Hypothalamus (tissue), 51 donors: ENCODE measurements at places on chromosomes 16 and 17.

DNA sequence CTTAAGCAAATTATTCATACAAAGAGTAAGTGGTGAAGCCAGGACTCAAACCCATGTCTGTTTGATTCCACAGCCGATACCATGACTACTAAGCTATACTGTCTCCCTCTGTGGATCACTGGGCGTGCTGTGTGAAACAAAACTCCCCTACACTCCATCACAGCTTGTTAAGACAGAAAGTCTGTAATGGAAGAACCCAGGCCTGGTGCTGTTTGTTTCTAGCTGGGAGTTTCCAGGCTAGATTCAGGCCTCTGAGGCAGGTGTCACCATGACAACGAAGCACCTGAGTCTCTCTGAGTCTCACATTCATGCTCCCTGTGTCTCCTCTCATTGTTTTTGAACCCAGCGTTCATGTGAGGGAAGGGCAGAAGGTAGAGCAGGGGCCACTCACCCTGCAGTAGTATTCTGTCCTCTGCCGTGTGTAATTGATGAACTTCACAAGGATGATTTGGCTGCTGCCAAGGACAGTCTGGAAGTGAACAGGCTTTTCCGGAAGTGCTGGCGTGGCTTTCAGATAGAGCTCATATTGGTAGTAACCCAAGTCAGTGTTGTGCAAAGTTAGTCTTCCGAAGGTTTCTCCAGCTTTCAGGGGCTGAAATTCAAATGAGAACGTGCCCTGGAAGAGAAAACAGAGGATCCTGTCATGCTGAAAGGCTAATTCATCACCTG lies 8.6 kb upstream of the VAC14 start:
- no peak for DNase-seq

DNA sequence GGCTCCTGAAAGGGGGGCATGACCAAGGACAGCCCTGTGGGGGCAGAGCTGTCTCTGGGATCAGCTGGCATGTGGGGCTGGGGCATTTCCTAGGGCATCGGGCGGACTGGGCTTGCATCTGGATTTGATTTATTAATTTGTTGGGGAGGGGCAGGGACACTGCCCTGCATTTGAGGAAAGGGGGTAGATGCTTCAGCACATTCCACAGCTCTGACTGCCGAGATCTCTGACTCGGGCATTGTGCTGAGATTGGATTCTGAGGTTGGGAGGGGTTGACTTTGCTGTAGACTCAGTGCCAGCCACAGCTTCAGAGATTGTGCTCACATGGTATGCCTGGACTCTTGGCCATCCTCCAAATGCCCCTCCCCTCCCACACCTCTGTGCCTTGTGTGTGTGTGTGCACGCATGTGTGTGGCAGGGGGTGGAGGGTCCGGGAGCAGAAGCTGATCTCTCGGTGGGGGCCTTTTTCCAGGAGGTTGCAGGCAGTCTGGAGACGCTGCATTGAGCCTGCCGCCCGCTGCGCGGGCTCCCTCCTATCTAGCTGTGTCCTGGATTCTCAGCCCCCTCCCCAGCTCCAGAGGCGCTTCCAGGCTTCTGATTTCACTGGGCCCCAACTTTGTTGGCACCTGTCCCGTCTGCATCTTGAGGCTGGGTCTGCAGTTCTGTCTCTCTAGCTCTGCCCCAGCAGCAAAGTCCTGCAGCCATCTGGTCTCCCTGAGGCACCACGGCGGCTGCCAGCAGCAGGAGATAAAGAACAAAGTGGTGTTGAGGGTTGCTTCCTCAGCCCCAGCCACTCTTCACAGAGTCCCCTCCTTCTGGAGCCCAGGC lies 14.9 kb downstream of the IGFBP4 start:
- no peak for DNase-seq

DNA sequence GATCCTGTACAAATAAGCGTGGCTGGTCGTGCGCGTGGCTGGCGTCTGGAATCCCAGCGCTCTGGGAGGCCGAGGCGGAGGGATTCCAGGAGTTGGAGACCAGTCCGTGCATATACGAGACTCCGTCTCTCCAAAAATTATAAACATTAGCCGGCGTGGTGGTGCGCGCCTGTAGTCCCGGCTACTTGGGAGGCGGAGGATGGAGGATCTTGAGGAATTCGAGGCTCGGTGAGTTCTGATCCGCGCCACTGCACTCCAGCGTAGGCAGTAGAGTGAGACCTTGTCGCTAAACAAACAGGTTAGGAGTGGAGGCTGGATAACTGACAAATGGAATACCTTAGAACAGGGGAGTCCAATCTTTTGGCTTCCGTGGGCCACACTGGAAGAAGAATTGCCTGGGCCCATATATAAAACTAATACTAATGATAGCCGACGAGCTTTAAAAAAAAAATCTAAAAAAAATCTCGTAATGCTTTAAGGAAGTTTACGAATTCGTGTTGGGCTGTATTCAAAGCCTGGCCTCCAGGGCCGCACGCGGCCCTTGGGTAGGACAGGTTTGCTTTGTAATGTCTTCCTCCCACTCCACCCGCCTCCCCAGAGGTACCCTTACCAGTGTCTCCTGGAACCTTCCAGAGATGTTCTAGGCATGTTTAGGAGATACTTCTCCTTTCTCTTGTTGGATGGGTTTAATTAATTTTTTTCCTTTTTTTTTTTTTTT lies 909 bp upstream of the RSL1D1 start:
- DNase-seq = no peak

GRCh38 chr17:82495844-82496528 lies 23.5 kb upstream of the FOXK2 start:
- DNase-seq = no peak

DNA sequence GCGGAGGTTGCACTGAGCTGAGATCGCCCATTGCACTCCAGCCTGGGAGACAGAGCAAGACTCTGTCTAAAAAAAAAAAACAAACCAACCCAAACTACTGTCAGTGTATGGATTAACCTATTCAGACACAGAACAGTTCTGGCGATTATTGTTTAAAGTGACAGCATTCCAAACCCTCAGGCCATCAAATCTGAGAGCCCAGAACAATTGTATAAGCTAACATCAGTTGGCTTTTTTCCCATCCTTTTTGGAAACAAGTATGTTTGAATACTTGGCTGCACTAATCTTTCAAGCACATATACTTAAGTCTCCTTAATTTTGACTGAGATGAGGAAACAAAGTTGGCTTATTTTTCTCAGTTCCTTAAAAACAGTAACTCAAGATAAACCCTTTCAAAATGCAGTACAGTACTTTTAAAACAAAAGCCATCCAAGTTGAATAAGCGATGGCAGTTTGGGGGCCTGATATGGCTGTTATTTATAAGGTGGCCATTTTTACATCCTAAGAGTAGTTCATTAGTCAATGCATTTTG lies 1.4 kb downstream of the ZSWIM7 start:
- no peak for DNase-seq

- DNase-seq = no peak
Observed at GRCh38 chr17:962670-963069, 16.9 kb downstream of the NXN start.

DNA sequence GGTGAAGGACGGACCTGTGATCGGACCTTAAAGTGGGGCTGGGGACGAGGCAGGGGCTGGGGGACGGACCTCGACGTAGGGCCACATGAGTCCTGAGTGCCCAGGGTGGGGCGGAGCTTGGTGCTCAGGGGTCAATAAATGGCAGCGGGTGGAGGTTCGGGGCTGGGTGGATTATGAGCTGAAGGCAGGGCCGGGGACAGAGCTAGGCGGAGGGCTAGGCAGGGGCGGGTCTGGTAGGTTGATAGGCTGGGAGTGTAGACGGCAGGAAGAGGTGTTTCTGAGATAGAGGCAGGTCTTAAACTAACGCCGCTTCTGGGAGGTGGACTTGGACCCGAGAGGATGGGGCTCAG lies 733 bp downstream of the CHRNB1 start:
- no peak for DNase-seq

GRCh38 chr16:79648826-79649225 lies 48.3 kb upstream of the MAF start:
- no peak for DNase-seq
